ENCODE measurements at places on chromosomes 4 and X.

DNA sequence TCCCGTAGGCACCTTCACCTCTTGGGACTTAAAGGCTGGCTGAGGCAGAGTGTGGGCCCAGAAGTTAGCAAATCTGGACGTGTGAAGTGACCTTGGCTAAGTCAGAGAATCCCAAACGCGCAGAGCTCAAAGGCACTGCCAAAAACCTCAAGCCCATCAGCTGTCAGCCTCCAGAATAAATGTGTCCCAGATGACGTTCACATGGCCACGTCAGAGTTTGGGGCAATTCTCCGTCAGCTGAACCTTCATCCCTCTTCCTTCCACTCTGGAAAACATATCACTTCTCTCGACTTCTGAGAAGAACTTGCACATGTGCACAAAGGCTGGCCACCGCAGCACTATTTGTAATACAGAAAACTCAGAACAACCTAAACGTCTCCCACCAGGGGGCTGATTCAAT lies 35.7 kb upstream of the APLN start:
- no peak for DNase-seq

GRCh38 chr4:127997534-127998388 lies 32.6 kb downstream of the ABHD18 start:
- DNase-seq: no peak

DNA sequence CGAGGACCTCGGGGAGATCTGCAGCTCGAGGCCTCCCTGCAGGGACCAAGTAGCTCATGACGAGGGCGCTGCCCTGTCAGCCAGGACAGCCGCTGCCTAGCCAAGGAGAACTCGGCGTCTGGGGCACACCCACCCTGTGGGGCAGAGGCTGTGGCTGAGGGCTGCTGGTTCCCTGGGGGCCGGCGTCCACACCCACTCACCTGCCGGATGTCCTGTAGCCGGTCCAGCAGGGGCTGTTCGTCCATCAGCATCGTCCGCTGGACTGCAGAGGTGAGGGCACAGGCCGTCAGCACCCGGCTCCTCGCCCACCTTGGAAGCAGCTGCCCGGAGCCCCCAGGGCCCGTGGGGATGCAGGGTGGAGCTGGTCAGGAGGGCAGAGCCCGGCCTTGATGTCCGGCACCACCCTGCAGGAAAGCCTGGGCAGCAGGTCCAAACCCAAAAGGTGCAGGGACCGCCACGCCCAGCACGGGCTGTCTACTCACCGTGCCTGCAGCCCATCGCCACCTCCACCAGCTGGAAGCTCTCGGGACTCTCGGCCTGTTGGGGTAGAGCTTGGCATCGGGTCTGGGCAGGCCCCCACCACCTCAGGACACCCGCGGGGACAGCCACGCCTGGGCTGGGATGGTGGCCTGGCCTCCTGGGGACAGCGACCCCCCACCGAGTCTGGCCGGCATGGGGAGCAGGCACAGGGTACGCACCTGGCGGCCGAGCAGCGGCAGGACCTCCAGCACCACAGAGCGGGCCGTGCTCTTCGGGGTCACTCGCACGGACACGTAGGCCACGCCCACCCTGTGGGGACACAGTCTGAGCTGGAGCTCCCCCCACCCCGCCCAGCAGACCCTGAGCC lies 6.9 kb downstream of the DGKQ start:
- DNase-seq: no peak

GRCh38 chr4:3031357-3032082 lies 42.8 kb downstream of the HTT-AS start:
- DNase-seq: no peak

DNA sequence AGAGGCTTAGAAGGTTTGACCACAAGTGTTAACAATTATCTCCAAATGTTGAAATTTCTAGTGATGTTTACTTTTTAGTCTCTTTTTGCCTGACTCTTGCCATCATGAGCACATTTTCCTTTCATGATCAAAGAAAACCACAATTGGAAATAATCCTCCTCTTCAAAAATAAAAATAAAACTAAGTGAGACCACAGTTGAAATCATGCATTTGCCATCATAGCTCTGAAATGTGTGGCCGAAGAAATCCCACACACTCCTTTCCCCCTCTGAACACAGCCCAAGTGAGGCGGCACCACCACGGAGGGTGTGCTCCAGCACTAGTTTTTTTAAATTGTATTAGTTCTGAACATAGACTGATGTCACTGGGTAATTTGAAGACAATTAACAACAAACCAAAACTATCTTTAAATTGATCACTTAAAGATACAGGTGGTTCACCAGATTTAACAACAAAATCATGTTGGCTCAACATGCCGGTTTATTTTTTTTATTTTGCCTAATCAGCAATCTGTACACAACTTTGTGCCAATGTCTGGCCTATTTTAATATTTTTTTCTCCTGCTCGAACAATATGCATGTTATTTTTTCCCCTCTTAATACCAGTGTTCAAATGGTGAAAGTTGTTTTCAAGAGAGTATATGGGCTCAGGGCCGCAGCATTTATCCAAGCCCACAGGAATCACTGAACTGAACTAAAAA lies 17.6 kb downstream of the APBB2 start:
- no peak for DNase-seq

DNA sequence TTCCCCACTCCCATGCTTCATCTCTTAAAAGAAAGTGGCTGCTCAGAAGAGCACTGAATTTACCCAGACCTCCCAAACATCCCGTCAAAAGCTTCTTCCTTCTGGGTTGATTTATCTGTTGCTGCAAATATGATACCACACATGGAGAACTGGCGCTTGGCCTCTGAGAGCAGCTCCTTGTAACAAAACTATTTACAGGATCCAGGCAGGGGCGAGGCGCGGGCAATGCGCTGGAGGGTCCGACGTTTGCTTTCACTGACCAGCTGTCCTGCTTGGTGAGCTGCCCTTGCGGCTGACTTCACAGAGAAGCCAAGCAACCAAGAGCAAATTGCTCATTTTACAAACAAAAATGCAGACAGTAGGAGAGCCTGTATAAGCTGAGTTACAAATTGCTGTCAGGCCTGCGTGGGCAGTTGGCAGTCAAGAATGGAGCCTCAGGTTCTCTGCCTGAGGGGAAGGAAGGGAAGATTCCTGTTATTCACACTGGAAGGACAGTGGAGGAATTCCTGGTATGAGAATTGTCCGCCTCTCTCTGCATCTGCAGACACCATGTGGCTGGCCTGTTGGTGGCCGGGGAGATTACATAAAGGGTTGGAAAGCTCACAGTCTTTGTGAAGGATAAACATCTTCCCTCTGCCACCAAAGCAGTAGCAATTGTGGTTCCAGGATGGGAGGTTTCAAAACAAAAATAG lies 192.2 kb upstream of the LEF1 start:
- no peak for DNase-seq

DNA sequence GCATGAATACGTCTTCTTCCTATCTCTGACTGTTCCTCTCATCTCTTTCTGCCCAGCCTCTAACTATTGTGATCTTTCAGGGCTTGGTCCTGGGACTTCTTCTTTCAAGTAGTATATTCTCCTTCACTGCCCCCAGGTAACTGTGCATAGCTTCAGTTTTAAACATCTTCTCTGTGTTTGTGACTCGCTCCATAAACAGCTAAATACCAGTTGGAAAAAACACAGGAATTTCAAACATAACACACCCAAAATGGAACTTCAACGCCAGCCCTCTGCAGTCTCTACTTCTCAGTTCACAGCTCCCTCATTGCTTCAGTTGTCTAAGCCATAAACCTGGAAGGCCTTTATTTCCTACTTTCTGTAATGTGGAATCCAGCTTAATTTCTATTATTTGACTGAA lies 16.6 kb downstream of the TRIML2 start:
- no peak for DNase-seq

GRCh38 chr4:140893939-140894338 lies 137.8 kb upstream of the TBC1D9 start:
- DNase-seq: no peak

GRCh38 chr4:101169044-101170014 lies 178.0 kb downstream of the PPP3CA start:
- peak; percentile 69 for DNase-seq

DNA sequence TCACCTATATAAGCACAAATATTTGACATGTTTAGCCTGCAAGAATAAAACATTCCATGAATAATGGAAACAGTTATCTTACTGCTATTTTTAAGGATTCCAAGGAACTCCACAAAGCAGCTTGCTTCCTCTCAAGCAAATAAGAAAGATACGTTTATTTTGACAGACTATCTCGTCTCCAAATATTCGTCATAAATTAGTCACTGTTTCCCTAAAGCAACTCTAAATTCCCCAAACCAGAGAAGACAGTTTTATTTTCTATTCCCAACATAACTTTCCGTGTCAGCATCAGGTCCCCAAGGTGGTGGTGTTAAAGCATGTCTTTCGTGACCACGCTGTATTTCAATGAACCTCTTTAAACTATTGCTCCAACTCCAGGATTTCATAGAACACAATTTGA lies 24.3 kb upstream of the DKK2 start:
- no peak for DNase-seq

GRCh38 chrX:84475596-84475995 lies 26.7 kb downstream of the HDX start:
- DNase-seq: no peak

- DNase-seq: no peak
Measured at GRCh38 chr4:160212078-160212477, 1109.2 kb downstream of the RAPGEF2 start.

- DNase-seq: no peak
Measured at GRCh38 chrX:96424007-96424406, 260.6 kb upstream of the DIAPH2 start.

DNA sequence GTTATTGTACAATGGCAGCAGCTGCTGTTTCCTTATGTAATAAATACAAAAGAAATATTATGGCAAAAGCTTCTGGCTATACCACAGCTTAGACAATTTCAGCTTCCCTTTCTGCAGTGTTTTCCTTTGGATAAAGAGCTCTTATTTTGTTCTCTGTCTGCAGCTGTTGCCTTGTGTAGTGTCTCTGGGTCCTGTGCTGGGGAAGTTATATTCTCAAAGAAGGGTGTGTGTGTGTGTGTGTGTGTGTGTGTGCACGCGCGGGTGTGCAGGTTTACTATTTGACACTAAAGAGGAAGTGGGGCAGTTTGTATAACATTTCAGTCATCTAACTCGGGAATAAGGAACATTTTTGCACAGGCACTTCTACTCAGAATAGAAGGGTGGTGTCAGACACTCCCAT lies 83.6 kb downstream of the REPS2 start:
- no peak for DNase-seq

DNA sequence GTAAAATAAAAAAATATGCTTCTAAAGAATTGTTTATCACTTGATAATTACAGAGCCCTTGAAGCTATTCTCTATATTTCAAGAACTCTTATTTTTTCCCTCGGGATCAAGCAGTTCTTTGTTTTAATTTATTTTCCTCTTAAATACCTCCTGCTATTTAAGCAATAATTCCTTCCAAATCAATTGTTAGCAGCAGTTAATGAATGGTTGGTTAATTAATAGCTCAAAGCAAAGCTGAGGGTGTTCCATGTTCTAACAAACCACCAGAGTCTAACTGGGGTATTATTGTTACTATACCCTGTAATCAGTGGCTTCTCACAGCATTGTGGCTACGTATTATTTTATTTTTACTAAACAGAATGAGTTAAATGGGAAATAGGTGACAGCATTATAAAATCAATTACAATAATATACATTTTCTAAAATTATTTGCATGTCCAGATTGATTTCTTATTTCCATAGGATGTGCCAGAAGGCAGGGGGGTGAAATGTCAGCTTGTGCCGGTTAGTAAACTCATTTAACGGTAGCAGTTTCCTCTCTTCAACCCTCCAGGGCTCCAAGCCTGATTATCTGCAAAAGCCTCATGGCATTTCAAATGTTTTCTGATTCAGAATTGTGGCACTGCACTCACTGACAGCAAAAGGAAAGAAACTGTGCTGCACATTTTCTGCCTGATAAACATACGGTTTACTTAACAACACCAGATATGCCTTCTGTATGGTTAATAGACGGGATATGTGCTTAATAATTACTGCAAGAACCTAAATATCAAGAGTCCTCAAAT lies 286.9 kb upstream of the EMCN start:
- no peak for DNase-seq

DNA sequence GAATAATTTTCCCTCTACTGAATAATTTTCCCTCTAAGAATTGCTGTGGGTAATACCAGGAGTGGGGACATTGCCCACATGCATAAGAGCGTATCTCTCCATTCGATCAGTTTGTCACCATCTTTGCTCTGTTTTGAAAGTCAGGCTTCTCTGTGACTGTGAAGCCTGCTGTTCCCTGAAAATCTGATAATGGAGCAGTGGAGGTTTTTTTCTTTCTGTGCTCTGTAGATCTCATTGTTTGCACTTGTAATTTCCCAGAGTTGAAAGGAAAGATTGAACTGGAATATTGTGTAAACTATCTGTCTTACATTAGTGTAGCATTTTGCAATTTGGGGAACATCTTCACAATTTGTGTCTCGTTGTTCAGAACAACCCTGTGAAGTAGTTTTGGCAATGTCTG lies 4.3 kb downstream of the ZXDB start:
- DNase-seq: no peak

GRCh38 chr4:152588869-152589268 lies 53.0 kb upstream of the FBXW7 start:
- no peak for DNase-seq

GRCh38 chr4:110172972-110173371 lies 25.4 kb downstream of the ELOVL6 start:
- no peak for DNase-seq

DNA sequence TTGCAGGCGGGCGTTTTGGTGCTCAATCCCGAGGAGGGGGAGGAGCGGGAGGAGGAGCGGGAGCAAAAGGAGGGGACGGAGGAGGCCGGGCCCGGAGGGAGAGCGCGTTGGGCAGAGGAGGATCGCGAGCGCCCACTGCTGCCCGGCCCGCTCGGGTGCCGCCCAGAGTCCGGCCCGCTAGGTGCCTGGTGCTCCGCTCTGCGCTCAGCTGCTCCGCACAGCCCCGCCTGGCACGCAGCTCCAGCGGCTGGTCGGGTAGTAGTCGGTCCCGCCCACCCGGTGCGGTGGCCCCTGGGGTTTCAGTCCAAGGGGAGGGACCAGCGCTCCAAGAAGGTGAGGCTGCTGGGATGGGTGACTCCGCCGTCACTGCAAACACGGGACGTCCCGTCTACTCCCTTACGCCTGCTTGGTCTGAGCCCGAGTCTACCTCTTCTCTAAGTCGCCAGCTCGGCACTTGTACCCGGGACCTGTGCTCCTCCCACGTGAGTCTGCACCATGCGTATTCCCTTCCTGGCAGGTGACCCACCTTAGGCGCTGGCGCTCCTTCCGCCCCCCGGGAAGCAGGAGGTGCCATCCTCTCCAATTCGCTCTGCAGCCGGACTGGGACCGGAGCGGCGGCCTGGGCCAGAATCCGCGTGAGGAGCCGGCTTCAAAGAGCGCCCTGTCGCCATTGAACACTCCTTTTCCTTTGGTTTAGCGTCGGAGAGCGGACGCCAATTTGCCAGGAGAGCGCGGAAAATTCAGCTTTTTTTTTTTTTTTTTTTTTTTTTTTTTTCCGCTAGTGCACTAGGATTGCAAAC lies 405 bp upstream of the HS3ST1 start:
- no peak for DNase-seq

DNA sequence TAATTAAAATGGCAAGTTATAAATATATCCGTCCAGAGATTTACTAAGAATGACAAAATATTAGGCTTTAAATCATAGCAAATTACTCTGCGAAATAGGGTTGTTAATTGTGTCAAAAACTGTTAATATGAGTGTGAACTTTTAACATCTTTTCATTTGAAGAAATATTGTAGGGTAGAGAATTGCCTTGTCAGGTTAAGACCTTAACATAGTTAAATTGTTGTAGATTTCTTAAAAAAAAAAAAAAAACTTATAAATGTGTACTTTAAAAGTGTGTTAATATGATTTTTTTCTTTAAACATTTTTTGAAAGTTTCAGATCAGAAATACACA lies 107.7 kb upstream of the TLR2 start:
- no peak for DNase-seq

Data from T-helper 1 cell (primary cell).